NCI-H146 (cell line): ENCODE measurements at places on chromosomes 5 and 9.
A peak's percentile ranks its signal among the peaks of the same experiment; 100 is the strongest.

GRCh38 chr5:111930905-111931461, 174.0 kb upstream of the NREP start:
- no peak for DNase-seq

DNA sequence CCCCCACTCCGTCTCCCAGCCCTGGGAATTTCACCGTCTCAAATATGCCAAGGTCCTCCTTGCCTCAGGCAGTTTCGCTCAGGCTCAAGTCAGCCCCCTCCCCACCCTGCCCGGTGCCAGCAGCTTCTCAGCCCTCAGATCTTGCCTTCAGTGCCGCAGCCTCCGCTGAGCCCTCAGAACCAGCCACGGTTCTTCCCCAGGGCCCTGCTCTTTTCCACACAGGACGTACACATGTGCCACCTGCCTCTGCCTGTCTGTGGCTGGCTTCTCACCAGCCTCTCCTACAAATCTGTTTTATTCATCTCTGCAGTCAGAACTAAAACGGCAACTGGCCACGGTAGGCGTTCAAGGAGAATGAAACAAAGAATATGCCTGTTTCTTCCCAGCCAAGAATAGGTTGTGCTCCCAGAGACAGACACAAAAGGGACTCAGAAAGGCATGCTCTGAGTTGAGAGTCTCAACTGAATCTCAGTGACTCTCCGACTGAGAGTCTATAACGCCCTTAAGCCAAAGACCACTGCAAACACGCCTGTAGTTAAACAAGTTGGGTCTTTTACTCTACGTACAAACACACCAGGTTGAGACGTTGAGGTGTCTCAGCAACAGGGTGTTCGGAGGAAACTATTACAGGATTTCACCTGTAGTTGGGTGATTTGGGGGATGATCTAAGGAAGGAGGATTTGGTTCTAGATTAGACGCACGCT, 10.6 kb upstream of the GRIN1 start:
- no peak for DNase-seq

GRCh38 chr5:102855681-102856388, 100.7 kb downstream of the PAM start:
- DNase-seq = no peak

DNA sequence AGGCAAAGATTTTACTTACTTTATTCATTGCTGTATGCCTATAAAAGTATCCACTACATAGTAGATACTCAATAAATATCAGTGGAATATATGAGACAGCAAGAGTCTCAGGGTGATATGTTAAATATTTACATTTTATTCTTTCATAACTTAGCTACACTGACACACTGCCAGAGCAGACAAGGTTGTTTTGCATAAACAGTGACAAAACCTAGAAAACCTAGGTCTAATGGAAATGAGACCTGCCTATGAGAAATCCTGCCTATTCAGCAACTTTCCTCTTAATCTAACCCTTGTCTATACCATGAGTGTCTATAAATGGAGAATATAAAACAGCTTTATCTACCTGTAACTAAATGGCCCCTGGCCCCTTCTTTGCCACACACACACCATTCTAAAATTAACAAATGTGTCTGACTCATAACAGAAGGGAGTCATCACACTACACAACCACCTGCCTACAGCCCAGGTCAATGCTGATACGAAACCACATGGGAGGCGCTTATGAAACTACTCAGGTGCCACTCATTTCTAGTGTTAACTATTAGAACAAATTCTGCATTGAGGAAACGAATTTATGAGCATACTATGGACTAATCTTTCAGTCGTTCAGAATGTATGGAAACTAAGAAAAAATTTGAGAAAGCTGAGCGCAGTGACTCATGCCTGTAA, 60.3 kb downstream of the UBAP2 start:
- DNase-seq = no peak

DNA sequence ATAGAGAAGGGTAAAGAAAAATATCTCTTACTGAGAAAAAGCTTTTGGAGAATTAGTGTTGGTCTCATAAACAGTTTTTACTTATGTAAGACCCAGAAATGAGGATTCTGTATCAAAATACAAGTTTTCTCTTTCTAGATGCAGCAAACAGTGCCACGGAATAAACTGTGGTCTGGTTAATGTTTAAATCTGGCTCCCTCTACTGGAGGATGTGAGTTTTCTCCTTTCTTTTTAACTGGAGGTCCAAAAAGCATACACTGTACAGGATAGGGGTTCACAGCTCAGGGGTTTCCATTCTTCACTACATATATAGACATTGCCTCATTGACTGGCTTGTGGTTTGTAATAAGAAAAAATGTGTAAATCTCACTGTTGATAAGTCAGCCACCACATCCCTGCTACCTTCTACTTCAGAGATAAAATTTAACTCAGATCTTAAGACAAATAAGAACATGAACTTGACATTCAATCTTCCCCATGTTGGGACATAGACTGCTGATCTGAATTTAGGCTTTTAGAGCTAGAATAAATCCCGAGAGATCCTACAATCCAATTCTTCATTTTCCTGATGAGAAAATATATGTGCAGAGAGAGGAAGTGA, 98.9 kb downstream of the CFAP95 start:
- DNase-seq = peak; percentile 48

DNA sequence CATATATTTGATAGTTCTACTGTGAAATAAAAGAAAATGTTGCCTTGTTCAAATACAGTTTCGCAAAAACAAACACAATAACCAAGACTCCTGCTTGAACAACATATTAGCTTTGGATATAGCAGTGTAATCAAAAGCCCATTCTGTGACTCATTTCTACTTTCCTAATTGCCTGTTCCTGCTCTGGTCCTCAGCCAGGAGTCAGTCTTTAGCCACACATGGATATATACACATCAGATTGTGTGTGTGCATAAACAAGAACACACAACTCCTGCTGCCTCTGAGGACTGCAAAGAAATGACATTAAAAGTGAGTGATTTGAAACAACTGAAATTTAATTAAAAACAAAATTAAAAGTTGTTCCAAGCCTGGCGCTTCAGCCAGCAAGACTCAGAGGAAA, 334.8 kb downstream of the TRIM32 start:
- DNase-seq = no peak

DNA sequence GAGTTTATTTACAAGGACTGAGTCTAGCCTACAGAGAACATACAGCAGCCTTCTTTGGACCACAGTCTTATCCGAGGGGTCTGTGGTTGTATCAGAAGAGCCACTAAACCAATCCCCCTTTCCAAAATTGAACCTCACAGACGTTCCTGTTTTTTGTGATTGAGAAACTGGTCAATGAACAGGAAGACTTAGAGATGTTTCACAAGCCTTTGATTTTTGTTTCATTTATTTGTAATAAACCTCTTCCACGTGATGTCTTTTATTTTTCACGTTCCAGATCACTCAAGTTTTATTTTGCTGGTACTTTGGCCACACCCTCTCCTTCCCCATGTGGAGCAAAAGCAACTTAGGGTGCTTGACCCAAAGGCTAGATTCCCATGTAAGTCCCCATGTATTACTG, 16.1 kb downstream of the CCT5 start:
- DNase-seq = no peak

- DNase-seq = no peak
Measured at GRCh38 chr5:142235050-142235797, 89.6 kb downstream of the SPRY4 start.

DNA sequence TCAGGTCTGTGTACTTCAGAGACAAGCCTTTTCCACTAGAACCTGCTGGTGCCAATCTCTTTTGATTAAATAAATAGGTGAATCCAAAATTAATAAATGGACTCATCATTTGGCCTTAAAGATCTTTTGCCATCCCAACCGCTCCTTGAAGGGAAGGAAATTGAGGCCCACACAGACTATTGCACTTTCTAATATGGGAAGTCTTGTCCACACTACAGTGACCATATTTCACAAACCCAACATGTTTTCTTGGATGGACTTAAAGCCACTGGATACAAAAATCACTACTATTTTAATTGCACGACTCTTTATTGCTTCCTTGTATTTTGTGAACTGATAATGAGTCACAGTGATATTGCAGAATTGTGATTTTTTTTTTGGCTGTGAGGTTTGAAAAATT, 135.0 kb downstream of the DIRAS2 start:
- no peak for DNase-seq

DNA sequence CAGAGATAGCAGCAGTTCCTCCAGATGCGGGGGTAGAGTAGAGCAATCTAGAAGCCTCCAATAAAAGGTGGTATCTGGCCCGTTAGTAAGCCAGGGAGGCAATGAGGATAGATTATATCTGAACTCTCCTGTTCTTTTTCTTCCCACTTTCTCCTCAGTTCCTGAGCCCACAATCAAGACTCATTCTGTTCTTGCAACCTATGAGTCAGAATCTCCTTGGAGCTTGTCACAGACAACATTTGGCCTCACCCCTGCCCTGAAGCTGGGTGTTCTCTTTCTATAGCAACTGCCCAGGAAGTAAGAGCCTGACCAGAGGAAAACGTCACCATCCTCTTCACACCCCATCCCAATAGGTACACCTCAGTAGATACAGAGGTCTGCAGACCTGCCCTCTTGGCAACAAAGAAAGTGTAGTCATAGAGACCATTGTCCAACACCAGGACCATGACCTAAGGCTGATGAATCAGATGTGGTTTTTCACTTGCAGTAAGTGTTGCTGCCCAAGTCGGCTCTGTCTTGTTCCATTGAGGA, 76.3 kb upstream of the PCA3 start:
- peak; percentile 9 for DNase-seq

DNA sequence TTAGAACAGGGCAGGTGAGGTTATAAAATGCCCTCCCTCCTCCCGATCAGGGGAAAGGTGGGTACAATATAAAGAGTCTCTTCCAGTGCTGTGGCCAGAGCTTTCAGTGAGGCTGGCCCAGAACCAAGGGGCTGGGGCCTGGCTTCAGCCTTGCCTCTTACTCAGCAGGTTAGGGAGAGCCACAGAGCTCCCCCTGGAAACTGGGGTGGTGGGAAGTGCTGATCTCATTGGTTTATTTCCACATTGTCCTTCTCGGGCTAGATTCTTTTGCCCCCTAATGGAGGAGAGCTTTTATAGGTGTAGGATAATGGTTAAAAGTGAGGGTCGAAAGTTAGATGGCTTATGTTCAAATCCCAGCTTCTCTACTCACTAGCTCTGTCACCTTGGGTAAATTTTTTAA, 186.7 kb upstream of the TBC1D2 start:
- DNase-seq = no peak

GRCh38 chr5:59236986-59237385, 654.1 kb downstream of the RAB3C start:
- DNase-seq = no peak

DNA sequence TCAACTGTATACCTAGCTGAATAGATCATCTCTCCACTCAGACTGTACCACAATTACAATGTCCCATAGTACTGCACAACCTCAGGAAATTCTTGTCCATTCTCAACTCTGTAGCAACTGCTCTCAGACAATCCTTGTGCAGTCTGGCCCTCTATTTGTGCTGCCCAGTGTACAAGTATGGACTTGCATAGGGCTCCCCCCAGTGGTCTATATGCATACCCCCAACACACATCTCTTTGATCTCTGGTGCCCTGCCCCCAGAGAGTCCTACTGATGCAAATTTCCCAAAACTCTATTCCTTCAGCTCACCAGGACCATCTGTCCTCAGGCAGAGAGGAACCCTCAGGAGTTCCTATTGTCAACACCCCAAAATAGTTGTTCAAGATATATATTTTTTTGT, 205.3 kb downstream of the SLCO4C1 start:
- DNase-seq = peak; percentile 81

GRCh38 chr5:112779531-112779930, 41.8 kb downstream of the APC start:
- no peak for DNase-seq

DNA sequence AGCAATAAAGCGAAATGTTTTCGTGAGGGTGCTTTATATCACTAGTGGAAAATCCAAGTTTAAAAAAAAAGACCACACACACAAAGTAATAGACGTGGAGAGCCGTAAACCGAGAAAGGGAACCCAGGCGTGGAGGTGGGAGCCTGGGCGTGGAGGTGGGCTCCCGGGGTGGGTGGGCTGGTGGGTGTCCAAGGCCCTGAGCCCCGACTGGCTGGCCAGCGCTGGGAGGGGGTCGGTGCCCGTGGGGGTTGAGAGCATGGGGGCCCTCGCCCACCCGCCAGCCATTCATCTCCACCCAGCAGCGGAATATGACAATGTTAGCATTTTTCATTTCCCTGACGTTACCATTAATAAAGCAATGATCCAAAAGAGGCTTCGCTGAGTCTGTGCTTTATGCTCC, 135.0 kb downstream of the MVB12B start:
- DNase-seq = no peak

DNA sequence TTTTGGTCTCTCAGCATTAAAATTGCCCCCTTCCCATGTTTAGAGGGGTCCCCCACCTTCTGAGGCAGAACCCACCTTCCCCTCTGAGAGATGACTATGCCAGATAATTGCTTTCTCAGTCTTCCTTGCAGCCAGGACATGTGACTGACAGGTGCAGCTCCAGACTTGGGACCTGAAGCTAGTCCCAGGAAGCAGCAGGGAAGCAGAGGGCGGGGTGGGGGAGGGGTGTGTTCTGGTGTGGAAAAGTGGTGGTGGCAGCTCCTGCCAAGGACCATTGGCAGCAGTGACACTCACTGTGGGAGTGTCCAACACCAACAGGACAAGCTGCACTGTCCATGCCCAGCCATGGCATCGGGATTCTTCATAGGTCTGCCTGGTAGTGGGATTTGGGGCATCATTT, 2.3 kb downstream of the EIF4E1B start:
- DNase-seq = no peak

- DNase-seq = no peak
Measured at GRCh38 chr5:79878721-79879336, 112.2 kb downstream of the MTX3 start.

DNA sequence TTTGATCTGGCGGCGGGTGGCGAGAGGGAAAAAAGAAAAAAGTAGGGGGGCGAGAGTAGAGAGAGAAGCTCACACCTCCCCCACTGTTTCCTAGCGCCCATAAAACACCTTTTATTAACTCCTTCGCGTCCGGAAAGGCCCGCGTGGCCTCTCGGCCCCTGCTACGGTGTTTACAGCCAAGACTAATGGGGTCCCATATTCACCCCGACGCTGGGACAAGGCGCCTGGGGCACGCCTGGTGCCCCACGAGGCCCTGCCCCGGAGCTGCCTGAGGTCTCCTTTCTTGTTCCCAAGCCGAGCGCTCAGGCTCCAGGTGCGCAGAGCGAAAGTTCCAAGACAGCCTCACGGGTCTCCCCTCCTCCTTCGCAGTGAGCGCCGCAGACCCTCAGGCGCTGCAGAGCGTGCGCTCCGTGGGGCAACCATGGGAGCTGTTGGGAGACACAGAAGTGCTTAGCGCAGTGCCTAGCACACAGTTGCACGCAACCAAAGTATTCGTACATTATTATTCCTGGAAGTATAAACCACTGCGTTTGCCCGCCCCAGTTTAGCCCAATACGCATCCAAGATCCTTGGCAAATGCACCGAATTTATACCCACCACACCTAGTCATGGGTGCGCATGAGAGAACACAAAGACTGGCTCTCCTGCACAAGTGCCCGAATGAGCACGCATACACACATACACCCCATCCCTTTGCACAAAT, 4.3 kb downstream of the HAND1 start:
- no peak for DNase-seq

GRCh38 chr5:55880453-55880852, 29.3 kb downstream of the IL31RA start:
- DNase-seq = no peak

- DNase-seq = no peak
Measured at GRCh38 chr9:88044200-88044599, 69.9 kb upstream of the CDK20 start.

- no peak for DNase-seq
Measured at GRCh38 chr5:113776168-113776567, 262.7 kb downstream of the YTHDC2 start.
